ENCODE measurements at places on chromosomes 16 and 17. TPM values are rescaled to one million over a fixed set of nuclear protein-coding genes. Genes with fewer than 3 reads are reported as not detected.

GRCh38 chr17:41687828-41688640 lies 651 bp upstream of the EIF1 start:
- DNase-seq: no peak

- DNase-seq: no peak
Observed at GRCh38 chr16:79628501-79628975, 28.0 kb upstream of the MAF start.

DNA sequence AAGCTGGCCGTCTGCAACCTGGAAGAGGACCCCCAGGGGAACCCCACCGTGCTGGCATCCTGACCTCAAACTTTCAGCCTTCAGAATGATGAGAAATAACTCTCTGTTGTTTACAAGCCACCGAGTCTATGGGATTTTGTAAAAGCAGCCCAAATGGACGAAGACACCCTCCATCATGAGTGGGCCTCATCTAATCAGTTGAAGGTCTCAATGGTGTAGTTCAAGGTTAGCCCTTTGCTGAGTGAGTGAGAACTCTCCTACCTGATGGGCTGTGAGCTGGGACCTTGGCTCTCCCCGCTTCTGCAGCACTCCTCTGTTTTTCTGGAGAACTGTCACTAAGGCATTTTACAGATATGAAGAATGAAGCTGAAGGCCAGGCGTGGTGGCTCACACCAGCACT lies 325.9 kb upstream of the TNRC6C start:
- DNase-seq: no peak

GRCh38 chr17:78973792-78974520 lies 5.8 kb downstream of the LGALS3BP start:
- DNase-seq: no peak

DNA sequence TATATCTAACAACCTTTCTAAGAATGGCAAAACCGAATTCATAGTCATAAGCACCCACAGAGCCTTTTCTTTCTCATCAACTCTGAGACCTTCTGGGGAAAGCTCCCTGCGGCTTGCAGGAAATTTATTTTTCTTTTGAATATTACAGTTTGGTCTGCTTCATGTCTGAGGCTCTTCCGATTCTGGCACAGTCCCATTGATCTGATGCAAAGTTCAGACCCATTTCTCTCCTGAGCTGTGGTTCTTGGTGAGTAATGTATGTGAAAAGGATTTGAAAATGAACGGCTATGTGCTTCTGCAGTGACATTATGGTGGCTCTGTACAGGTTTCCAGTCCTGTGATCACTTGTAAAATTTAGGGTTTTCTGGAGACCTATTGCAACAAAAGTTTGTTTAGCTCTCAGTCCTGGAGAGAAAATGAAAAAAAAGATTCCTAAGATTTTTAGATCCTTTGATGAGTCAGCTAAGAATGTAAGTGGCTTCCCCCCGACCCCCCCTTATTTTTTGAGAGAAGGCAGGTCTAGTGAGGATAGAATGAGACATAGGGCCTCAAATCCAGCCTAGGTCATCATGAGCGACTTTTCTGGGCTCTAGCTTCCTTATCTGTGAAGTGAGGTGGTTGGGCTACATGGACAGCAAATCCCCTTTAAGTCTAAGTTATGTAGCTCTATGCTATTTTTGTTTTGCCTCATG lies 4.6 kb downstream of the GAN start:
- no peak for DNase-seq

ANTKMT gene
- total RNA-seq: 31.6 TPM

PIK3R5 gene
- not detected for total RNA-seq

SARM1 gene
- total RNA-seq: 23.0 TPM

PRKCB gene
- not detected for total RNA-seq

Measured in chondrocyte (in vitro differentiated cells).